ENCODE measurements at places on chromosomes 7 and 10. TPM values are rescaled to one million over a fixed set of nuclear protein-coding genes. Genes with fewer than 3 reads are reported as not detected.

GRCh38 chr10:72243822-72244437 is 27.9 kb upstream of the ASCC1 start:
- peak; percentile 36 for DNase-seq

GRCh38 chr7:70807650-70808049 is 324.3 kb upstream of the GALNT17 start:
- DNase-seq, result no peak

DNA sequence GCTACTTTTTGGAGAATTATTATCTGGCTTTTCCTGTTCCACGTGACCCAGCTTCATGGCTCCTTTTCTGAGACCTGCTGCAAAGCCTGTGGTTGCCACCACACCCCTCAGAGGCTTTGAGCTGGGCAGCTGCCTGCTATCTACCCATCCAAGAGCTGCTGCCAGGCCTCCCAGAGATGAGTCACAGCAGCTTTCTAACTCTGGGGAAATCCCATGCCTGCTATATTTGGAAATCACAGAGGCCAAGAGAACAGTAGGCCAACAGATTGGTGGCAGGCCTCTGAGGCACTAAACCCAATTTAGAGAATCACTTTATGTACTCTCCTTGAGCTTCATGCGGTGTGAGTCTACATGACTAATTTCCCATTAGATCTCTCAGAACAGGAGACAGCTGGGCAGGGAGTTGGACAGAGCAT is 35.2 kb downstream of the SGCE start:
- DNase-seq, result peak; percentile 99

DNA sequence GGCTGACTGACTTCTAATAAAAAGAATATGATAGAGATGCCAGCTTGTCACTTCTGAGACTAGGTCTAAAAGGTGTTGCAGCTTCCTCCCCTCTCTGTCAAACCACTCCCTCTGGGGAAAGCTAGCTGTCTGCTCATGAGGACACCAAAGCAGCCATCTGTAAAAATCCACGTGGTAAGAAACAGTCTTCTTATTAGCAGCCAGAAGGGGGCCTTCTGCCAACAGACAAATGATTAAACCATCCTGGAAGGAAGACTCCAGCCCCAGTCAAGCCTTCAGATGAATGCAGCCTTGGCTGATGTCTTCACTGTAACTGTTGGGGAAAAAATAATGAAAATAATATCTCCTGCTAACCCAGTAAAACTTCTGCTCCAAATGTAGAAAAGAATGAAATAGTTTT is 41.9 kb upstream of the DAGLB start:
- DNase-seq, result no peak

GRCh38 chr7:134795231-134795630 is 15.8 kb downstream of the CALD1 start:
- DNase-seq, result no peak

- no peak for DNase-seq
Measured at GRCh38 chr10:68560943-68561864, 1.1 kb downstream of the TET1 start.

DNA sequence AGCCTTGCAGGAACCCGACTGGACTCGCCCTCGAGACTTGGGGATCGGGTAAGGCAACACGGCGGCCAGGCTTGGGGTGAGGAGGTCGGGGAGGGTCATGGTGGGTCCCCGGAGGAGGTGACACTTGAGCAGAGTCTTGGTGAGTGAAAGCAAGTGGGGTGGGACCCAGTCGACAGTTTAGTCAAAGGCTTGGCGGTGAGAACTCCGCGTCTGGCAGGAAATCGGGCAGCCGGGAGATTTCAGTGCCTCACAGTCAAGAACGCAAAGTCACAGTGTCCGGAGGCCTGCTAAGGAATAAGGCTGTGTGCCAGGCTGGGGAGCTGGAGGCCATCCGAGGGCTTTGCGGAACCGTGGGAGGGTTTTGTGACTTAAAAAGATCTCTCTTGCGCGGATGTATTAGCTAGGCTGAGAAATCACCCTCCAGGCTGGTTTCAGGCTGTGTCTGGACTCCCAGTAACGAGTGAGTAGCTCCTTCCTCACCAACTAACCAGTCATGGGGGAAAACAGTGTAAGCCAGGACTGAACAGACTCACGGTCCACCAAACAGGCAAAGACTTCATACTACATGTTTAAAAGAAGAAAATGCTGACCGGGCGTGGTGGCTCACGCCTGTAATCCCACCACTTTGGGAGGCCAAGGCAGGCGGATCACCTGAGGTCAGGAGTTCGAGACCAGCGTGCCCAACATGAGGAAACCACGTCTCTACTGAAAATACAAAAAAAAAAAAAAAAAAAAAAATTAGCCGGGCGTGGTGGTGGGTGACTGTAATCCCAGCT is 613 bp downstream of the AP5Z1 start:
- peak; percentile 40 for DNase-seq

CLRN3 gene
- not detected for total RNA-seq

CALML3 gene
- total RNA-seq, result 173 TPM

ABHD11 gene
- 6.7 TPM for total RNA-seq

TUBB8 gene
- not detected for total RNA-seq

GPR37 gene
- 1.2 TPM for total RNA-seq

All from mammary epithelial cell (primary cell).